ENCODE measurements at places on chromosomes 7 and 10.
A peak's percentile ranks its signal among the peaks of the same experiment; 100 is the strongest.

DNA sequence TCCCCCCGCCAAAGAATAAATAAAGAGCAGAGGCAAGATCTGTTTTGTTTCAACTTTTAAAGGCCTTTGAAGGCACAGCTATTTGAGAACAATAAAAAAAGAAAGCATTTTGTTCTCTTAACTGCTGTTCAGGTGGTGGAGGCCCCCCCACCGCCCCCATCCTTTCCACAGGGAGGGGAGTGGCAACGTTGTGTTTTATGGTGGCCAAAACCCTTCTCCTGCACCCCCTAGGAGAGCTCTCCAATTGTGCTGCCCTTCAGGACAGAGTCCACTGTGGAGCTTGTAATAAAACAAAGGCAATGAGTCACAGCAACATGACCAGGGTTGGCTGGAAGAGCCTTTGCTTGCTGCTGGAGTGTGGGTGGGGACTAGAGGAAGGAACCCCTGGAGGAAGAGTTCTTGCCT lies 987.9 kb downstream of the KCNMA1 start:
- no peak for DNase-seq

DNA sequence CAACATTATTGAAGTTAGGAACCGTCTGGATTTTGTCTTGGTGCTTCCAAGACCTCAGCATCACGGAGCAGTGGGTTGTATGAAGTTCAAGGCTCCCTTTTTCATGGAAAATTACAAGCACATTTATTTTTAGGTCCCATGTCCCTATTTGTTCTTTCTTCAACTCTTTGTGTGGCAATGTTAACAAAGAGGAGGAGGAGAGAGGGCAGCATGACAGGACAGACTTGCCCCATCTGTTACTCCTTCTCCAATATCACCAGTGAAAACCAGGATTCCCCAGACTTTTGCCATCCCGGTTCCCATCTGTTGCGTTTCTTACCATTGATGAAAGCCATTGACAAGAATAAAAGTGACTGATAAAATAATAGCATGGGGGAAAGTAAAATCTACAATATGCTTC lies 28.6 kb downstream of the EEPD1 start:
- no peak for DNase-seq

GRCh38 chr10:63115732-63116383 lies 17.3 kb upstream of the NRBF2 start:
- peak; percentile 41 for DNase-seq

DNA sequence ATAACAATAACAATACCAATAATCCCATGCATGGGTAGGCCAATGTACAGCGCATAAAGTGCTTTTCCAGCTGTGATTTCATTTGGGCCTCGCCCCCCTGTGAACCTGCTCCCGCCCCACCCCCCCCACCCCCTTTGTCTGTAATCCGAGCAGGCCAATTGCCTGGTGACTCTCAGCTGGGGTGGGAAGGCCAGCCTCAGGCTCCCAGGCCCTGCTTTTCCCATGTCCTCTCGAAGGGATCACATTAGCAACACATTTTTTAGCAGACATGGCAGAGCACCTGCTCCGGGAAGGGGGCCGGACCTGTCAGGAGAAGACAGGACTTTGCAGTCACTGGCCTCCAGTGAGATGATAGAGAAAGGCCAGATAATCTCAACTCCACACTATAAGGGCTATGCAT lies 439.3 kb downstream of the RPS24 start:
- DNase-seq: no peak

All from nucleus accumbens (tissue), 56 donors.